ENCODE measurements at places on chromosomes 5 and 9.

DNA sequence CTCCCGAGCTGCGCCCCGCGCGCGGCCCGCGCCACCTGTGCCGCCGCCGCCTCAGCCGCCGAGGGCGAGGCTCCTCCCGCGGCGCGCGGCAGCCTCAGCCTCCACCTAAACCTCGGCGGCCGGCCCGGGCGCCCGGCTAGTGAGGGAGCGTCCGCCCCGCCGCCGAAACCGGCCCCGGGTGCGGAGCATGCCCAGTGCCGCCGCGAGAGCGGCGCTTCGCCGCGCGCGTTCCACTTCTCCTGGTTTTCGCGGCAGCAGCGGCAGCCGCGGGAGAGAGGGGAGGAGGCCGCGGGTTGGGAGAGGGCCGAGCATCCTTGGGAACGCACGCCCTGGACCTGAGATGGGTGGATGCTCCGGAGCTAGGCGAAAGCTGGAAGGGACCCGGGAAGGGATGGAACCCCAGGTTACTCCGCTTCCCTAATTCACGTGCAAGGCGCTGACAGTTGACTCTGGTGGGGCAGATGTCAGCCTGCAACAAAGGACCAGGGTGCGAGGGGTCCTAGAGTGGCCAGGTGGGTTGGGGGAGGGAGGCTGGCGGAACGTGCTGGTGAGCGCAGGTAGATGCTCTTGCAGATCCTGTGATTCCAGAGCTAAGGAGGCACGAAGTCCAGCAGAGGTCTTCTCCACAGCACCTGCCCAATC, at the start of gene CTNND2:
CTNND2 (minus strand) TSS at position 182 of the 642 bp plus-strand sequence. CDS start 593 bp downstream, outside the sequence.
- no peak for DNase-seq

DNA sequence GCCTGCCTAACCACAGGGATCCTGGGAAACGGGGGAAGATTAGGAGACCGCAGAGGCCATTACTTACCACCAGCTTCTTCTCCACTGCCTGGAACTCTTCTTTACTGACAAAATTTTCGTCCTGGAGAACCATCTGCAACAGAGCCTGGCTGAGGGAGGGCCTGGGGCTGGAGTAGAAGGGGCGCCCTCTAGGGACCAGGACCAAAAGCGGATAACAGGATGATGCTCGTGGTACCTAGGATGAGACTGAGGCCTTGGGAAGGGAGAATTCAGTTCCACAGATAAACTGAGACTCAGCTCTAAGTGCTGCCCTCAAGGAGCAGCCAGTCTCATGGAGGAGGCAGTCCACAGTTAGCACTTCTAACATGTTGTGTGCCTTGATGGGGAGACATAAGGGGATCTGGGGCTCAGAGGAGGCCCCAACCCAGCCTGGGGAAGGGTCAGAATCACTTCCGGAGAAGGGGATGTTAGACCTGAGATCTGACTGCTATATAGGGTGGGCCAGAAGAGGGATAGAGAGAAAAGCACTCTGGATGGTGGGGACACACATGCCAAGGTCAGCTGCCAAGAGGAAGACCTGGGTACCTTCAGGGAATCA, 1.2 kb downstream of the SPATA24 start:
- no peak for DNase-seq

GRCh38 chr5:159978358-159978757, 30.6 kb upstream of the TTC1 start:
- DNase-seq, result no peak

DNA sequence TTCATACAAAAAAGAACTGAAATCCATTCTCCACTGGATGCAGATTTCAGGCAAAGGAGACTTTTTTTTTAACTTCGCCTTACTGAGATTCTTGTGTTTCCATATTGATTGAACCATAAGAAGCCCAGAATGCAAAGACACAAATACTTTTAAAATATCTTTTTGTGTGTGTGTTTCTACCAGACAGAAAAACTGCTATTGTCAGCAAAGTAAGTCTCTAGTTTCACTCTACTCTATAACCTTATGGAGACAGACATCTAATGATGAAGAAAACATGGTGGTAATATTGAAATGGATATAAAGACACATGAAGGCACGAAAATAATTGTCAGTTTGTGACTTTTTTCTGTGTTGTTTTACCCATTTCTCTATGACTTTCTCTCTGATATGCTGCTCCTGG, 260.3 kb upstream of the RORB start:
- DNase-seq, result no peak

- no peak for DNase-seq
Measured at GRCh38 chr9:4929917-4930316, 55.2 kb upstream of the JAK2 start.

DNA sequence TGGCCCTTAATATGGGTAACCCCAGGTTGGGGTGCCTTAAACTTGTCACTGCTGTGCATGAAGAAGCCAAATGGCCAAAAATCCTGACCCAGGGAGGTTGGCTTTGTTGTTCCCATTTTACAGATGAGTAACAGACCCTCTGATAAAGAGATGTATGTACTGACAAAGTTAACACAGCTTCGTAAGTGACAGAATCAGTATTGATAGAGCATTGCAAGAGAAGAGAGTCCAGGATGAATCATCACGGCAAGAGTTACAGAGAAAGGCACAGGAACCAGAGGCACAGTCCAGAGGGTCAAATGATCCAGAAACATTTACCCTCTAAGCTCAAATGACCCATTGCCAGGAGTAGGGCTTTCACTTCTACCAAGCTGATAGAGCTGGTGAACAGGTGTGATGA, 103.8 kb upstream of the SMC2 start:
- no peak for DNase-seq

DNA sequence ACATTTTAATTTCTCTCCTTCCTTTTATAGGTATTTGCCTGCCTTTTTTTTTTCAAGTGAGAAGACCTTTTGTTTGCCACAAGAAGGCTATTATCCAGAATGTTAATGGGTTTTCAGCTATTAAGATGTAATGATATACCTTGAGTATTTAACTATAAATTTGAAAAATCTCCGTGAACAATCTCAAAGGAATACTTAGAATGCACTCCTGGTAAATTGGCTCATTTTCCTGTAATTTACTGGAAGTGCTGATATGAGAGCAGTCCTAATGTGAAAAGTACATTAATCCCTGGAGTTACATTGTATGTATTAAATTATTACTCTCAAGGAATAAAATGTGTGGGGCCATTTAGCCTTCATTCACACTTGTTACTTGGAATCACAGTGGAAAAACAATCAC, 32.4 kb downstream of the AOPEP start:
- no peak for DNase-seq

- DNase-seq, result no peak
Measured at GRCh38 chr9:106575823-106576222, 287.1 kb upstream of the ZNF462 start.

- peak; percentile 83 for DNase-seq
Measured at GRCh38 chr9:33161011-33161588, 6.0 kb downstream of the B4GALT1 start.

- DNase-seq, result no peak
Measured at GRCh38 chr9:64015136-64015535, 1269.9 kb downstream of the FOXD4L5 start.

GRCh38 chr9:91291866-91292265, 69.9 kb downstream of the AUH start:
- no peak for DNase-seq

DNA sequence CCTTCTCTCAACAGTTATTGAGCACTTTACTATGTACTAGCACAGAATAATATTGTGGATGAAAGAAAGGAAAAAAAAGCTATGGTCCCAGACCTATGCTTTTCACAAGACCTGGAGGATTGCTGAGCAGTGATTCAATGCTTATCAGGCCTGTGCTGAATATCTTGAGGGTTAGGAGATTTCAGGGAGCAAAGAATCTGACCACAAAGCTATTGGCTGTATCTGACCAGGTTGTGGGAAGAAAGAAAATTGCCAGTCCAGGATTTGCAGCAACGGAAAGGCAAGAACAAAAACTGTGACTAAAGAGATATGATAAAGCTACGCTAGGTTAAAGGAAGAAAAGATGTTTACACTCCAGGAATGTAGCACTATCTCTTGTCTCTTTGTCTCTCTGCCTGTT, 14.9 kb upstream of the MACIR start:
- no peak for DNase-seq

- DNase-seq, result no peak
Measured at GRCh38 chr9:75532233-75533050, 358.0 kb upstream of the PCSK5 start.

DNA sequence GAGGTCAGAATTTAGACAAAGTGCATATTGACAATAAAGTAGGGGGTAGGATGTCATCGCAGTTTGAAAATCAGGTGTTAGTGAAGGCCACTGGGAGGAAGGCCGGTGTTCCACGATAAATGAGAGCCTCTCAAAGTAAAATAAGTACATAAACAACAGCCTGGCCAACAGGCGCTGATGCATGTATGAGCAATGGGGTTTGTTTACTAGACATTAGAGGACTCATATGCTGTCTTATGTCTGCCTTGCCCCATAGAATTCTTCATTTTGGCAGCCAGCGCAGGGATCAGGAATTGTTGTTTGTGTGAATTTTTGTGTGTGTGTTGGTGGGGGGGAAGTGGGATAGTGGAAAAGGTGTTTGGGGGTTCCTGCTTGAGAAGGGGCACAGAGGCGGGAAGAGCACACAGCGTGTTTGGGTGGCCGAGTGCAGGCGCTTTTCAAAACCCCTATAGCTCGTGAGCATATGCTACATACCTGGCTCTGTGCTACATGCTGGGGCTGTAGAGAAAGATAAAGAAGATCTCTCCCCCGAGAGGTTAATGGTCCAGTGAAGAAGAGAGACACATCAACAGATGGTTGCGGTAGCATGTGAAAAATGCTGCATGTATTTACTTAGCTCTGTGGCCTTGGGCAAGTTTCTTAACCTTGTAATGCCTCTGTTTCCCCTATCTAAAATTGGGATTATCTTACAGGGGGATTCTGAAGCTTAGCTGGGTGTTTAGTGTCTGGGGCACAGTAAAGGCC, 11.5 kb downstream of the SNX30 start:
- DNase-seq, result no peak

- DNase-seq, result peak; percentile 34
Measured at GRCh38 chr9:20513126-20513913, 109.0 kb downstream of the MLLT3 start.

DNA sequence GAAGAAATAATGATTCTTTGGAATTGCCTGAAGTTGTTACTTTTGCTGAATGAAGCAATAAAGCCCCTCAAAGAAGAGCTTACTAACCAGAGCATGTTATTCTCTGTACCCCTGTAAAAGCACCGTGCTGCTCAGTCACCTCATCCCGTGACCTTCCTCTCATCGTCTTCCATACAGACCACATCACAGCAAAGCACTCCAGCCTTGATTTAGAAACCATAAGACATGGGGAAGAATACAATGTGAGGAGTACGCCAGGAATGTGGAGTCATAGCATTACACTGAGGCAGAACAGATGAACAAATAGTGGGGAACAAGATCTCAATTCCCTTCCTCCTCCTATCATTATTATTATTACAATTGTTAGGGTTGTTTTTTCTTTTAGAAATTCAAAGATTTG, 49.1 kb downstream of the ERAP1 start:
- no peak for DNase-seq

- no peak for DNase-seq
Measured at GRCh38 chr9:103014242-103014641, 19.1 kb downstream of the CYLC2 start.

DNA sequence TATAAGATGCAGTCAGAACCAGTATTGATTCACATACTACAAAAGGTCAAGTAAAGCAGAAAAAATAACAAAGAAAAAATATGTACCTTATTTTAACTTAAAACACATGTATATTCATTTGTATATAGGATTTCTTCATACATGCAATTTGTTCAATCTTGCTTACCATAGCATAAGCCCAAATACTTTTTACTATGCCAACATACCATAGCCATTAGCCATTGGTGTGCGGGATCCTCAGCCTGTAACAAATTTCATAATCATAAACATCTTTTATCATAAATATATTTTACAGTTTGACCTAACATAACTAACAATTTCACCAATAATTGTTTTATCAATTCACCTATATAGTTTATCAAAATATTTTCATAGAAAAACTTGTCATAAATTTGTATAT, 51.1 kb downstream of the MPDZ start:
- no peak for DNase-seq

DNA sequence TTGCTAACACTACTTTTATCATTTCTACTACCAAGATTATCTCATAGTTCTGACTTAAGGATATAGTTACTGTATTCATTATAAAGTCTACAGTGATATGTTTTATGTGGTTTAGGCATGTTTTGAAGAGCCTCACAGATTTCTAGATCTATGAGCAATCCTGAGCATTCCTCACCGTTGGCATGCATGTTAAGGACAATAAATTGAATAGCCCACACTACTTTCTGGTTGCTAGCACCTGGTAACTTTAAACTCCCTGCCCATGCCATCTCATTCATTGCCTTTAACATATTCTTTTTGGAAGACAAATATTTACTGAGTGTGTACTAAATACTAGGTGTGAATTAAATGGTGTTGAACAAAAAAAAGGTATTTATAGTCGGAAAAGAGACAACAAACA, 868.1 kb upstream of the CDH9 start:
- no peak for DNase-seq

DNA sequence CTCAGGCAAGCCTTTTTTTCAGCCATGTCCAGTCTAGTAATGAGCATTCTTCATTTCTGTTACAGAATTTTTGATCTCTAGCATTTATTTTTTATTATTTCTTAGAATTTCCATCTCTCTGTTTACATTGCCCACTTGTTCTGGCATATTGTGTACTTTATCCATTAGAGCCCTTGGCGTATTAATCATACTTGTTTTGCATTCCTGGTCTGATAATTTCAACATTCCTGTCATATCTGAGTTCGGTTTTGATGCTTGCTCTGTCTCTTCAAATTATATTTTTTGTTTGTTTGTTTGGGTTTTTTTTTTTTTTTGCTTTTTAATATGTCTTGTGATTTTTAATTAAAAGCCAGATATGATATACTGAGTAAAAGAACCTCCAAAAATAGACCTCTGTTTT, 23.0 kb upstream of the JAK2 start:
- no peak for DNase-seq

DNA sequence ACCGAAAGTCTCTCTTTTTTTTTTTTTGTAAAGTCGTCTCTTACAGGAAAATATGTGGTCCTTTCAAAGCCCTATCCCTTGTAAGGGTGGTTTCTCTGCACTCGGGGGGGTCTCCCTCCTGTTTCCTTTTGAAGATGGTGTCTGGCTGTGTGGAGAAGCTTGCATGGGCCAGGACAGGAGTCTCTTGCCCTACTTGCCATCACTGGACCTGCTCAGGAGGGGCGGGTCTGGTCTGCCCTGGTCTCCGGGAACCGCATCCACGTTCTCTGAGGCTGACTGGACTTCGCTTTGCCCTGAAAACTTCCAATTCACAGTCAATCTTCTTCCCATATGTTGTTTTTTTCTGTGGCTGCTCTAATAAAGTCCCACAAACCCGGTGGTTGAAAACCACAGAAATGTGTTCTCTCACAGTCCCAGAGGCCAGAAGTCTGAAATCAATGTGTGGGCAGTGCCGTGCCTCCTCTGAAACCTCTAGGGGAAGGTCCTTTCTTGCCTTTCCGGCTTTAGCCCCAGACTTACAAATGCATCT, 92.9 kb upstream of the IER5L start:
- peak; percentile 78 for DNase-seq

- DNase-seq, result no peak
Measured at GRCh38 chr5:66987949-66988838, 208.4 kb downstream of the CD180 start.

DNA sequence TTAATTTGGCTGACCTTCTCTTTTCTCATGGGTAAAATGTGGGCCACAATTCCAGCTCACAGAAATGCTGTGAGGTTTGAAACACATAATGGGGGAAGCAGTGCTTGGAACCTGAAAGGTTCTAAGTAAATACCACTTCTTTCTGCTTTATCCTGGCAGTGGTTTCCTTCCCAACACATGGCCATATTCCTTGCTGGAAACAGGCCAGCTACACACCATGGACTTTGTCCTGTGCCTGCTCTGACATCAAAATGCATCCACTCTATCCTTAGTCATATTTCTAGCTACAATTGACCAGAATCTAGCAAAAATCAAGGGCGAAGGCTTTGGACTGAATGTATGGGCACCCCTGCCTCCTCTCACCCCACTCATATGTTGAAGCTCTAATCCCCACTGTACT, 93.1 kb upstream of the TRPC7 start:
- DNase-seq, result no peak
